Amniotic stem cell (primary cell): ENCODE measurements at places on chromosomes 5 and 9.

GRCh38 chr5:322281-322941 lies 897 bp downstream of the AHRR start:
- no peak for DNase-seq

DNA sequence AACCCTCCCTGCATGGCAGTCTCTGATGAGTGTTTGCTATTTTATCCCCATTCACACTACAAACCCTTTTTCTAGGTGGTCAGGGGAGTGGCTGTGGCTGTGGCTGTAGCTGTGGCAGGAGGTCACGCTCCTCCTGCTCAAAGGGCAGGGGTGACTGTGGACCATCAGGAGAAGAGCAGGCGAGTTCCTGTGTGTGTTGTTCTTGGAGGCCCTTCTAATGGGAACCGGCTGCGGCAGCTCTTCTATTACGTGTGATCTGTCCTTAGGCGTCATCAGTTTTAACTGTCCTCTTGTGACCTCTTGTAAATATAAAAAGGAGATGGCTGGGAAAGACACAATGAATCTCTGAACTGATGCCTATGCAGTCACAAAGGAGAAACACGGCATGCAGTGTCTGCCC lies 65.1 kb downstream of the ANKH start:
- no peak for DNase-seq

DNA sequence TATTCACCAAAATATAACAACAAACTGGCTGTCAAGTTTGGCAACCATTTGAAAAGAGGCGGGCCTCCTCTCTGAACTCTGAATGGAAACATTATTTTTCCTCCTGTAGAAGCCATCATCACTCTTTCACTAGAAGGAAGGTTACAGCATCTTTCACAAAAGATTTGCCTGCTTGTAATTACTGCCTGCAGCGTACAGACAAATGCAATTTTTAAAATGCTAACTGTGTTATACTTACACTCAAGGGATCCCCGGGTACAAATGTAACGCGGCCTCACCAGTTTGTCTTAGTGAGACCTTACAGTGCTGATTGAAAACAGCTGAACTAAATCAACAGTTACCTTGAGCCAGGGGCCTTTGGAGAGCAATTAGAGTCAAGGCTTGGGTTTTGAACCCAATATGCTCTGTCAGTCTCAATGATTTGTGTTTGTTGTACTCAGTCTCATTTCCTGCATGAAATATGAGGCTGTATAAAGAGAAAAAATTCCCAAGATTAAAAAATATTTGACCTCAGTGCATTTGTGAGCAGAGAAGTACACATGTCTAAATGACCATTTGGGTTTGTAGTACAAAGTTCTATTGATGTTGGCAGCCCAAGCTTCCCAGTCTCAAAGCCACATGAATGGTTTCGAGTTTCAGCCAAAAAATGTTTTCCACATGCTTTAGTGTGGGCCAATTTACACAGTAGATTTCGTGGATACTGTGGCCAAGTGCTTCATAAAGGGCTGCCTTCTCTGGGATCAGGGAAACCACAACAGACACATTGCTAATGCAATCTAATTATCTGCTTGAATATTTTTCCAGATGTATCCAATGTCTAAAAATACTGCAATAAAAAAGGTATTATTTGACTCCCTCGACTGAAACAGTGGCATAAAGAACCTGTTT lies 500.0 kb downstream of the SPATA31D1 start:
- peak; percentile 28 for DNase-seq

DNA sequence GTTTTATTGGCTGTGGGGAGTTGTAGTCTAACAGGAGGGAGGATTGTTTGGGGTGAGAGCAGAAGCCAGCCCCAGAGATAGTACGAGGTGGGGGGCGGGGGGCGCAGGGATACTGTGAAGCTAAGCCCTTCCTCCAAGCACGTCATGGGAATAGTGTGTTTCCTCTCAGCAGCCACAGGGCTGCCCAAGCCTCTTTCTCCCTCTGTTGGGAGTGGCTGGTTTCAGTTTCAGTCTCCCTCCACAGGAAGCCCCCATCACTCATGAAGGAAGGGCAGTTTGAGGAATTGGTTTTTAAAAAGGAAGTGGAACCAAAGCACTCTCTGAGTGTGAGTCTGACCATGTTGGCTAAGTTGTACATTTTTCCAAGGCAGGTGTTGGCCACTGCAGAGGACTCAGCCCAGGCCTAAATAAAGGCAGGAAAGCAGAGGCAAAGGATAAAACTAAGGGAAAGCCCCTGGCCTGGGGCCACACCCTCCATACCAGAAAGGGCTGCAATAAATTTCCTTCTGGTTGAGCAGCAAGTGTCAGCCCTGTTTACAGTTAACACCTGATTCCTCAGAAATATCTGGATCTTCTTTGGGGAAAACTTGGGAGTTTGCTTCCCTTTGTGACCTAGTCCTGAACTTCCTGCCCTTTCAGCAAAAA lies 3.2 kb downstream of the RAB24 start:
- no peak for DNase-seq
